ENCODE measurements at places on chromosomes 2 and 18.

DNA sequence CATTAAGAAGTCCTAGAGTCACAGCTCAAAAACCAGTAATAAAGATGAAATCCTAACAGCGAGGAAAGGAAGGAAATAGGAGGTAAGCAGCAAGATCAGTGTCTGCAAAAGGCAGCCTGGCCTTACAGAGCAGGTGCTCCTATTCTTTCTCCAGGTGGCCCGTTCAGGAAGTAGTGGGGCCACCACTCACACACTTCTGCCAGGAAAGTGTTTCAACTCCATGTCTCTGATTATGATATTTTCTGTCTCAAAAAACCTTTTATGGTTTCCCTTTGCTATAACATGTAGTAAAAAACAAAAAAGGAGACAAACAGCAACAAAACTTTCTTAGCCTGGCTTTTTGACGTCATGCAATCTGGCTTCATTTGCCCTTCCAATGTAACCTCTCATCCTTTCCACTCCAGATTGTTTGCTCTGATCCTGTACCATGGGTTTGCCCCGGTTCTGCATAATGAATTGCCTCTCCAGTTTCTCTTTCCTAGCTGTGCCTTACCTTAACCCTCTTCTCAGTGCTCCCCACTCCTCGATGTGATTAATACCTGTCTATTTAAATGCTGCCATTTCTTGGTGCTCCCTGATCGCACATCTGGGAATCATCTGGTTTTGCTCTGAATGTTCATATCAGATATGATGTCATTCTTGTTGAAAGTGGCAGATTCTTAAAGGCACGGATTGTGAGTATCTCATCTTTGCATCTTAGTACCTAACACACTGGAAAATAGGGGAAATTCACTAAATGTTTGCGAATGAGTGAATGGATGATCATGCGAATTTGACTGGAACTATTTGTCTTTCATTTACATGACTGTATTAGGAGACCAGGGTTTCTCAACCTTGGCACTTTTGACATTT lies 50.6 kb upstream of the PTPRM start:
- DNase-seq: peak; percentile 55

DNA sequence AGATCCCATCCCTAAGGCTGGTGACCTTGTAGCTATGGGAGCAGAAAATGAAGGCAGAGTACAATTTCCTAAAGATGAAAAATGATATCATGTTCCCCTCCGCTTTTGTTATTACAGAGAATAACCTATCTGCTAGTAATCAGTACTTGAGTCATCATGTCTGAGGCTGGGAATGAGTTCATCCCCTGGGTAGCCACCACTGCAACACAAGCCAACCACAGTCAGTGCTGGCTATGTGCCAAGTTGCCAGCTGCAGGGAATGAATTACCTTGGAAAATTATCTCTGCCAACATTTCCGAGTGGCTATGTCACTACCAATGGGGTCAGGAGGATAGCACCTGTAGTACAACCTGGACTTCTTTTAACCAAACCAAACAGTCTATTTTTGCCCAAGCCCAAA lies 1094.7 kb upstream of the DDX18 start:
- no peak for DNase-seq

- no peak for DNase-seq
These were observed 96.4 kb downstream of the ITGB1BP1 start for GRCh38 chr2:9326975-9327374.

GRCh38 chr2:96947949-96948833 lies 38.2 kb downstream of the FAM178B start:
- DNase-seq: no peak

DNA sequence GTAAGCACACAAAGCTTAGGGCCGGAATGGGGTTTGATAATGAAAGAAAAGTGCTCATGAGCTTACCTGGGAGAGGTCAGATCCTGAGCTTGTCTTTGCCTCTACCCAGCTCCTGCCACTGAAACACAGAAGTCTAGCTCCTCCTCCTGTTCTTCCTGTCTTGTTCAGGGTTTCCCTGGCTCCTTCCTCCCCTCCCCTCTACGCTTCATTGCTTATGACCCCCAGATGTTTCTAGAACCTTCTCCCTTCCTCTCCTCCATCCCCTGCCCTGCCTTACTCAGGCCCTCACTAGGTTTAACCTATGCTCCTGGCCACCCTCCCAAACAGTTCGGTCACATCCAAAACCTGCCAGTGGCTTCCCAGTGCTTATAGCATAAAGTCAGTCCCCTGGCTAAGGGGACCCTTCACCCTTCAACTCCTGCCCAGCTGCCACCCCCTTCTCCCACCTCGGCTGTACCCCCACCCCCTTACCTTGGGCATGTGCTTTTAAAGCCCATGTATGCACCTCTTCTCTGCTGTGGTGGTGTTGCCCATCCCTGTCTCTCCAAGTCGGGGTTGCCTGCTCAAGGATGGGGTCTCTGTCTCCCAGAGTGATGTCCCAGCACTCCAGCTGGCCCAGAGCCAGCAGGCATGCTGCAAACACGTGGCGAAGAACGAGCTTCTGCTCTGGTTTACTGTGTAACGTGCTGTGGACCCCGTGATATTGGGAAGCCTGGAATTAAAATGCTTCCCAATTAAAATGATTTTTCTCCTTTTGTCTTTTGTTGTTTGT lies 233.6 kb downstream of the TPGS2 start:
- no peak for DNase-seq

DNA sequence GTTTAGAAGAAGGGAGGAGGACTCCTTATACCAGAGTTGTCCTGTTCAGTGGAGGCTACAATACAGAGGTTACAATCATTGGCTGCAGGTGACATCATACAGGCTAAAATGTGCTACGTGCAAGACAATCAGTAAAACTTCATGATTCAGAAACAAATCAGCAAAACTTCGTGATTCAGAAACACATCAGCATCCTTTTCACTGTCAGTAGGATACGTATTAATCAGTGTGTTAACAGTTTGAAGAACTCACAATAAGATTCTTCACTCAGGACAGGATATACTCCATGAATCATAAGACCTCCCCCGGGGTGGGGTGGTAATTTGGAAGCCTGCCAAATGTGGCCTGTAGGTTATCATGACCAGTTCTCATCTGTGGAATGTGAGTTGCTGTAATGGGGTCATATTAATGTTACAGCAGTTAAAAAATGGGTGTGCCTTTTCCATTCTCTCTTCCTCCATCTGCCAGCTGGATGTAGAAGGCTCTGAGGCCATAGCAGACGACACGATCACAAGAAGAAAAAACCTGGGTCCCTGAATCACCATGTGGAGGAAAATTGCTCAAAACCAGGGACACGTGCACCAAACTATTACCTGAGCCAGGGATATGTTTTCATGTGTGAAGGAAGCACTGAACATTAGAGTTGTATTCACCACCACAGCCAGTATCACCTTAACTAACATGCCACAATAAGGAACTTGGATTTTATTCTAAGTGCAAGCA lies 134.8 kb upstream of the CREB1 start:
- DNase-seq: no peak

DNA sequence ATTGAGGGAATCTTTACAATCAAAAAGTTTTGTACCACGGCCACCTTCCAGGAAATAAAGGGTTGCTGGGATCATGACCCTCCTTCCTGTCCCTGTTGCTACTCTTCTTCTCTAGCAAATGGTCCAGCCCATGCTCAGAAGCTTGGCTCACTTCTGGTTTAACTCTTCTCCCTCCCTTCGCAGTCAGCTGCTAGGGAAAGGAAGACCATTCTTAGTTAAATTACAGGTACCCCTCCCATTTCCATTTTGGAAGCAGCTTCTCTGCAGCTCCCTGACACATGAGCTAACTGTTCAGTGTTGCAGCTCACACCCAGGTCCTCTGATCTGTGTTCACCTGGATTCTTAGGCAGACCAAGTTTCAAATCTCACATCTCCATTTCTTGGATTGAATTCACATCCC lies 100.3 kb downstream of the DOCK10 start:
- DNase-seq: no peak

DNA sequence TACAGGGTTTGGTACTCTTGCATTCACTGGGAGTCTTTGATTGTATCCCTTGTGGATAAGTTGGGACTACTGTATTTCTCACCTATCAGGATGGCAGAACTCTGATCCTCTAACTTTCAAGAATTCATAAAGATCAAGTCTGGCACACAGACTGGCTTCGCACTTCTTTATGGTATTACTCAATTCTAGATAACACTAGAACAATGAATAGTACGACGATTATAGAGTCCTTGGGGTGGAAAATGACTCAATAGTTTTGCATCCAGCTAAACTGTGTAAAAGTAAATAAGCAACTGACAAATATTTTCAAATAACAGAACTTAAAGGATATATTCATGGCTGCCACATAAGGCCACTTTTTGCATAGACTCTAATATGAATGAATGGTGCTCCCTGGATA lies 103.4 kb upstream of the MEX3C start:
- no peak for DNase-seq

DNA sequence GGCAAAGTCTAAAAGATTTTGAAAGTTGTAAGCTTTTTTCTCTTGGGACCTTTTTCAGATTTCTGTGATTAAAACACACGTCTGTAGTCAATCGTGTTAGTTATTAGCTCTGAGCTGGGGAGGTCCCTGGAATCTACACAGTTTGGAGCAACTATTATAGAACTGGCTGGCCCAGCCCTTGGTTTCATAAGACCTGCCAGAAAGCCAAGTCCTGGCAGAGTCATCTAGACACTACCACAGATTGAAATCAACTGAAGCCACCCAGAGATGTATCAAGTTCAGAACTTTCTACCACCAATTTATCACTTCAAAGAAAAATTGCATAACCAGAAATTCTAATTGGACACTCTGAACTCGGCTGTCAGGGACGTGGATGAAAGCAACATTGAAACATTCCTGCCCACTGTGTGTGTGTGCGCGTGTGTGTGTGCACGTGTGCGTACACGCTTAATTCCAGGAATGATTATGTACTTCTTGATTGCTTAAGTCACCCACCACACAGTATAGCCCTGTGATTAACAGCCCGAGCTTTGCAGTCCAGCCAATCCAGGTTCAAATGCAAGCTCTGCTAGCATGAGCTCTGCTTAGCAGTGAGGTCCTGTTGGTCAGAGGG lies 126.3 kb downstream of the TPGS2 start:
- DNase-seq: no peak

GRCh38 chr2:3102081-3102921 lies 275.3 kb downstream of the EIPR1 start:
- DNase-seq: no peak

GRCh38 chr18:26719896-26720295 lies 145.6 kb downstream of the AQP4 start:
- DNase-seq: no peak

- no peak for DNase-seq
These were observed 49.4 kb downstream of the RHOB start for GRCh38 chr2:20496076-20496872.

- no peak for DNase-seq
These were observed 41.2 kb downstream of the SLC9A4 start for GRCh38 chr2:102514061-102514785.

DNA sequence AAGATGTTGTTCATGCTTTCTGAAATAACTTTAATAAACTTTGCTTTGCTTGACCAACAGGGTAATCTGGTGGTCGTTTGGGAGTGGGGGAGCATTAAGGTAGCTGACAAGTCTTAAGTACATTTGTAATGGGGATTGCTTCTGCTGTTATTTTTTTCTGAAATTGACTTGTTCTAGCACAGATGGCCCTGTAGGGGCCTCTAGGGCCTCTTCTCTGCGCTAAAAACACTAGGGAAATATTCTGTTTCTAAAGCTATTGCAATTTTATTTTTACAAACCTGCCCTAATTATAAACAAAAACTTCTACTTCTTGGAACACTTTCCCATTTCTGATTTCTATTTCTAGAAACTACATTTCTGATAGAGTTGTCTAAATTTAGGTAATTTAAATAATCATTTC lies 191.3 kb upstream of the KCNJ3 start:
- no peak for DNase-seq

DNA sequence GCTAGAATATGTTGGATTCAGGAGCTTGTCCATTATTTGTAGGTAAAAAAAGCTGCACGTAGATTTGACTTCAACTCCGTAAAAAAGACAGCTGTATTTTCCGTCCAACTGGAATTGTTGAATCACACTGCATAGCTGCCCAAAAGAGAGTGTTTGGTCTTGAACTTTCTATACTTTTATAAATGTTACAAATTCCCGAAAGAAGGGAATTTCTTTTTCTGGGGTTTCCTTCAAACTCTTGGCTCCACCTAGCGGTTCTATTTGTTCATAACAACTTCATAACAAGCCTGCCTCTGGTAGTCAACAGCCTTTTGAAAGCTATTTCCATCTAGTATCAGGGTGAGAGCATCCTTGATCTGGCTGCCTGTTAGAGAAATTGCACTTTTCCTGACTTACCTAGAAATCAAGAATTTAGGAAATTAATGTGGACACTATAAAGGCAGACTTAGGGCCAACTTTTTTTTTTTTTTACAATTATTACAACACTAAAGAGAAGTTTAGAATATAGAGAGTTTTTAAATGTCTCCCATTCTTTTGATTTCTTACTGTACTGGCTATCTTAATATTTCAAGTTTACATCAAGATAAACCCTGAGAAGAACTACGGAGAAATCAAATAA lies 48.1 kb downstream of the TMEM185B start:
- DNase-seq: peak; percentile 60

DNA sequence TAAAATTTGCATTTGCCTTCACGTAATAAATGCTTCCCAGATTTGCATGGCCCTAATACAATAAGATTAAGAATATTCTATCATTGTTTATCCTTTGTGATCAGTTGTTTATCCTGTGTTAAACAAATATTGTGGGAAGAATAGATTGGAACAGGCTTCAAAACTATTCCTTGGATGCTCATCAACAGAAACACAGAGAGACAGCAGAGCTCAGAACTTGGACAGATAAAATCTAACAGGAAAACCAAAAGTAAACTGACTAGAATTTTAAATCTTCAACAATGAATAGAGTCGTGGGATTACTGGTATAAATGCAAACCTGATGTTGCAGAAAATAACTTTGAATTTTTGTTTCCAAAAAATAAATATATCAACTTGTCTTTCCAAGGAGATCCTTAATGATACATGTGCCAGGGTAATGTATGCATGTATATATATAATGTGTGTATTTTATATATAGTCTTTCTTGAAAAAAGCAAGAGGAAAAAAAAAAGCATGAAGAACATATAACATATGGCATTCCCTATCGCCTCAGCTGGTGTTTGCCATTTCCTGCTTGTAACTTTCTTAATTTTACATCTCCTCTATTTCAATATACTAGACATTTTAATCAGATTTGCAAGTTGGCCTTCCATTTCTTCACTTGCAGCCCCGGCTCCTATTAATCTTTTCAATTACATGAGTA lies 59.9 kb upstream of the TANK start:
- no peak for DNase-seq

DNA sequence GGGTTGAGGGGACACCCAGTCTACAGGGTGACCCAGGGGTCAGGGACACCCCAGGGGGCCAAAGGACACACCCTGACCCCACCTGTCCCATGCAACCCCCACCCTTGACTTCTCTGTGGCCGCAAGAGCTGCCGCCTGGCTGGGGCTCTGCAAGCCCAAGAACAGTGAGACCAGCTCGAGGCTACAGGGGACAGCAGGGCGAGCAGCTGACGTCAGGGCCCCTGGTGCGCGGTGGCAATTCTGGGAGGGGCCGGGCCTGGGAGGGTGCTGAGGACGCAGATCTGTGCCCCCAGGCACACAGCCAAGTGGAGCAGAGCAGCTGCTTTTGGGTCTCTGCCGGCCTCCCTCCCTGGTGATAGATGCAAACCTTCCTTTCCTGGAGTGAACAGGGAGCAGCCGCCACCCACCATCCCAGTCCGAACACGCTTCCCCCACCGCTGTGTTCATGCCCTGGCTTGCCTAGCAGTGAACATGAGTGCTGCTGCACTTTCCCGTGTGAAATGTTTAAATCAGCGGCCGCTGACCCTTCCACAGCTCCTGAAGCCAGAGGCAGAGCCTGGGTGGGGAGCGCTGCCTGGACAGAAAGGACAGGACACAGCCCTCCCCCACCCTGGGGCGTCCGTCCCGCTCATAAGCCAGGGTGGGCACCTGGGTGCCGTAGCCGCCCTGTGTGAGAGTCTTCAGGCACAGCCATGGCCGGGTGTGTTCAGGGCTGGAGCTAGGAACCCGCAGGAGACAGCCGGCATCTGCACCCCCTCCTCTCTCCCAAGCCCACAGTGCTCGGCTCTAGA lies 46.9 kb downstream of the SLC66A2 start:
- DNase-seq: no peak

All from thymus (tissue), 14 donors.